ENCODE measurements at places on chromosomes 7 and 10.

GRCh38 chr7:5143935-5144903 lies 45.8 kb upstream of the WIPI2 start:
- peak; percentile 72 for DNase-seq

- DNase-seq: no peak
Measured at GRCh38 chr10:112904000-112904399, 46.0 kb upstream of the TCF7L2 start.

- DNase-seq: no peak
Measured at GRCh38 chr7:23472956-23473843, 2.9 kb upstream of the IGF2BP3 start.

DNA sequence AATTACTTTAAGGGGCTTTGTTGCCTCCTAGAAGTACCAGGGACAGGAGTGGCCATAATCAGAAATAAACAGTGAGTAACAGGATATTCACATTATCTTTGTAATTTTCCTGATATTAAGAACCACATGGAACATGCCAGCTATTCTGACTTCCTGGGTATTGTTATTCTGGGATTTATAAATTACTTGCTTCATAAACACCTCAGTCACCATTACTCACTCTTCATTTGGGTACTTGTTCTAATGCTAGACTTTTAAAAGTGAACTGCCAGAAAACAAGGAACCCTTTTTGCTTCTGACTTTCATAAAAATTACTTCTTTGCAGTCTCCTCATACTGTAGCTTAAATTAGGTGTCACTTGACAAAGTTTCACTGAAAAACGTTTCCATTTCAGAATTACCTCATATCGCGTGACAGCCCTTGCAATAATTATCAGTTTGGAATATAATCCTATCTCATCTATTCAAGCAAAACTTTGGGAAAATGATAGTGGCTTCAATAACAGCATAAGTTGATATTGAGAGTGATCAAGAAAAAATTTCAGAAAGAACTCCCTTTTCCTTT lies 29.8 kb downstream of the CABCOCO1 start:
- DNase-seq: no peak

DNA sequence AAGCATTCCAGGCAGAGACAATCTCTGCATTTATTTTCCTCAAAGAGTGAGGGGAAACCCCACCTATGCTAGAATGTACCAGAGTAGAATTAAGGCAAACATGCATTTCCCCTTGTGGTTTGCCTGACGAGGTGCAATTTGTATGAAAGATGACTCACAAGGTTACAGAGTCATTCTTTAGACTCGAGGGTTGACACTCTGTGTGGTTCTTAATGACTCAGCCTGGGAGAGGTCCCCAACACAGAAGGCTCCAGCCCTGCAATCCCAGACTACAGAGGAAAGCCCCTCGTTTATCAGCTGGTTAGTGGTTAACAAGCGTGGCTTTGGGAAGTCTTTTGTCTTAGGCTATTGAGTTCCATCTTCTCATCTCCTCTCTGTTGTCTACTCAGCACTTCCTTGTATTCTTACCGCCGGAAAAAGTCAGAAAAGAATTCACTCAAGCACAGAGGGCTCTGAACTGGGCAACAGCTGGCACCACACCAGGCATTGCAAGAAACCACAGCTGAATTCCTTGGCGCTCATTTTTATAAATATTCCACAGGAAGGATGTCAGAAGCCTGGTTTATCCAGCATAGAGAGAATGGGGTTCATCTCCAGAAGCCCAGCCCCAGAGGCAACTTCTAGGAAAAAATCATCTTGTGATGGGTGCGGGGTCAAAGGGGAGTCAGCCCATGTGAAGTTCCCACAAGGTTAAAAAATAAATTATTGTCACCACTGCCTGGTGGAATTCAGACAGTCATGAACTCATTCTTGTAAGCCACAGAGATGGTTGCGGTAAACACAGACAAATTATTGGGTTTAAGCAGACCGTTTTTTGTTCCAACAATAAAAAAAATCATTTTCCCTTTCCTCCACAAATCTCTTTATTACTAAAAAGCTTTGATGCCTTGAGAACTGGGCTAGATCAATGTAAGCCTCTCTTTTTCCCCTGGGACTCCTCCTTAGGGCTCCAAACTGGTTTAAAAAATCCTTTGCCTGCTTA lies 24.5 kb upstream of the SVIL start:
- DNase-seq: peak; percentile 46

- DNase-seq: no peak
Measured at GRCh38 chr10:6600224-6600987, 20.3 kb upstream of the PRKCQ start.

GRCh38 chr7:1895664-1896515 lies 225.8 kb downstream of the ELFN1 start:
- no peak for DNase-seq

DNA sequence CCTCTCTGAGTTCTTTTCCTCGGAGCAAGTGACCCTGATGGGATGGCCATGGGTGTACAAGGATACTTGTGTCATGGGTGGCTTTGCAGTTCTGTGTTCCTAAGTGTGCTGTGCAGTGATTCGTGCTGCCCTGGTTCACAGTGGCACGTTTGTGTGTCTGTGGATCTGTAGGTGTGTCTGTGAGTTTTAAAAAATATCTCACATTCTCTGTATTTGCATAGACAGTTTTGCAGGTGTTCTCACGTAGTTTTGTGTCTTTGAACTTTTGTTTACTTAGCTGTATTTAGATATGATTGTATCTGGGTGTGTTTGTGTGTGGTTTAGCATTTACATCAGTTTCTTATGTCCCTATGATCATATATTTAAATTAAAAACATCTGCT lies 3.7 kb downstream of the ZNF775 start:
- DNase-seq: no peak

DNA sequence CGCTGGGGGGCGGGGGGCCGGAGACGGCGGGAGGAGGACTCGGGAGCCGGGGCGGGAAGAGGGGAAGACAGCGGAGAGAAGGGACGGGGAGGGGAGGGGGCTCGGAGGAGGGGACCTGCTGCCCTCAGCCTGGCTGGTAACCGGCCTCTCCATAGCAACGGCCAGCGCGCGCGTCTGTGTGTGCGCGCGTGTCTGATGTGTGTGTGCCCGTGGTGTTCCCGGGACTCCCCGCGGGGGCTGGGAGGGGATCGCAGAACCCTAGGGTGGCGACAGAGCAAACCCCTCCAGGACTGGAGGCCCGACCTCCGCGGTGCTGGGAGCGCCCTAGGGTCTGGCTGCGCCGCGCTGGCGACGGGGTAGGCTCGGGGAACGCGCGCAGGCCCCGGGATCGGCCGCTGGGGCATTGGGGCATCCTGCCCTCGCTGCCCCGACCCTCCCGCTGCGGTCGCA lies 356.3 kb downstream of the DNAJB6 start:
- DNase-seq: no peak

DNA sequence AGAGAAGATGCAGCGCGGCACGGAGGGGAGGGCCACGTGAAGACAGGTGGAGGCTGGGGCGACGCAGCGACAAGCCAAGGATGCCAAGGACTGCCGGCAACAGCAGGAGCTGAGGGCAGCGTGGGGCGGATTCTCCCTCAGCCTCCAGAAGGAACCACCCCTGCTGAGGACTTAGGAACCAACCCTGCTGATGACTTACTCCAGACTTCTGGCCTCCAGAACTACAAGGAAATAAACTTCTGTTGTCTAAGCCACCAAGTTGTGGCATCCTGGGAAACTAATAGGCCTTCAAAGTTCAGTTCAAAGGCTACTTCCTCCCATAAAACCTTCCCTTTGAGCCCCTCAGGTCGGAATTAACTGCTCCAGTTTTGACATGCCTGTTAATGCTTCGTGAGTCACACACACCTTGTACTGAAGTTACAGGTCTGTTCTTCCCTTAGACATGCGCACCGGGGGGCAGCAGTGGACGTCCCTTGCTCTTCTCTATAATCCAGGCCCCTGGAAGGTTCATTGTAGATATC lies 88.4 kb upstream of the RHEB start:
- peak; percentile 20 for DNase-seq

DNA sequence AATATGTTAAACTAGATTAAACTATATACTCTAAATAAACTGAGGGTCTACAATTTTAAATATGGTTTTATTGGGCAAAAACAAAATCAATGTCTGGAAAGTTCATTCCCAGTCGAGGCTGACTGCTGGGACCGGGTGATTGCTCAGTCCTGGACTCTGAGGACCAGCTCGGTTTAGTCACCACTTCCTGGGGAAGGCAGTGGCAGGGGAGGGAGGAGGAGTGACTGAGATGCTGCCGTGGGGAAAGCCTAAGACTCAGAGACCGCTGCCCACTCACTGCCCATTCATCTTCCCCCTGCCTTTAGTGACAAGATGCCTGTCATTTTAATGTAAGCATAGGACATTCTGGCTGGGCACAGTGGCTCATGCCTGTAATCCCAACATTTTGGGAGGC lies 29.0 kb downstream of the ATOH7 start:
- peak; percentile 9 for DNase-seq

- DNase-seq: peak; percentile 1
Measured at GRCh38 chr7:24135003-24135817, 148.8 kb upstream of the NPY start.

DNA sequence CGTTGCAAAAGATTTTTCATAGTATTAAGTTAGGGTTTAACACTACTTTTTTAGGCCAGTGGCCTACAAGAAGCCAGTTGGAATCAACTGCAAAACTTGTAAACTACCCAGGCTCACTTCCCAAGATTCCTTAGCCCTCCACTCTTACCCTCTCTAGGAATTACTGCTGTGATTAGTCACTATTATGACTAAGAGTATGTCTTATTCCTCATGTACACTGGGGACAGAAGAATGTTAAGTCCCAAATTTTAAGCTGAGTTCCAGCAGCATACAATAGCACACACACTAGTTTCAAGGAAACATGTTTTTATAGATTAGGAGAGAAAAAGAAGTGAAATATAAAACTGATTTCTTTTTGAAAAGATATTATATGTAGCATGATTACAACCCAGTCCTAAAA lies 42.8 kb downstream of the FBXL13 start:
- DNase-seq: no peak

- DNase-seq: no peak
Measured at GRCh38 chr10:96560966-96561887, 25.6 kb downstream of the TM9SF3 start.

DNA sequence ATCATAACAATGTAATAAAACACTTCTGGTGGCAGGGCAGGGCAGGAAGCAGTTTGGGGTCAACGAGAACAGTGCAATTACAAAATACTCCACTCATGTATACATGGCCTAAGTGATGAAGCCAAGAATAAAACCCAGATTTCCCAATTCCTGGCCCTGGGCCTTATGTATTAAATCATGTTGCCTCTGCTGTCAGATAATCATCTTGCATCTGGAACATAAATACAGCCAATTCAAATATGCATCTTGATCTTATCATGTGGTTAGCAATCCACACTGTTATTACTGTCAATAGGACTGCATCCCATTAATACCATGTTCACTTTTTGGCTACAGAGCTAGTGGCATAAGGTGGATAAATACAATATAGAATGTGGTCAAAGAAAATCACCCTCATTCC lies 186.5 kb upstream of the SLC25A13 start:
- peak; percentile 15 for DNase-seq

DNA sequence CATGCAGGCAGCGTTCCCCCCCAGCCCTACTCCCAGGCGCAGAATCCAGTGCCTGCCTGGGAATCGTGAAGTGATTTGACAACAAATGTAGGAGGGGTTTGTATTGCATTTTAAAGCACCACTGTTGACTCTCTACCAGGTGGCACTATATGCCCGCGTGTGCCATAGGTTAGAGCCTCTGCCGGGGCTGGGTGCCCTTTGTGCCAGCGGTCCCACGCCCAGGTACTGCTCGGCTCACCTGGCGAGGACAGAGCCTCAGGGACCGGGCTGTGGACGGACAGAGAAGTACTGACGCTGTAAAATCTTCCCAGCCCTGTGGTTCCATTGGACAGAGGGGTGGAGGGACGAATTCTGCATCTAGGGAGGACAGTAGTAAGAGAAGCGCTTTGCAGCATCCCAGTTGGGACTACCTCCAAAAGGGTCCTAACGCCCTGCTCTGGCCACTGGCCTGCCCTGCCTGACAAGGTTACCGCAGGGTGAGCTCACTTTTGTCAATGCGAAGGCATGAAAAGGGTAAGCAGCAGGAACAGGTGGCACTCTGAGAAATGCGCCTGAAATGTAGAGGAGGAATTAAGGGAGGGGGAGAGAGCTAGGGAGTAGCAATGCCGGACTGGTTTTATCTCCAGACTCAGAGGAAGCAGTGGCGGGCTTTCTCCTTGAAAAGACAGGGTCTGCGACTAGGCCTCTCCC lies 788 bp upstream of the CACNA2D1 start:
- DNase-seq: peak; percentile 4

DNA sequence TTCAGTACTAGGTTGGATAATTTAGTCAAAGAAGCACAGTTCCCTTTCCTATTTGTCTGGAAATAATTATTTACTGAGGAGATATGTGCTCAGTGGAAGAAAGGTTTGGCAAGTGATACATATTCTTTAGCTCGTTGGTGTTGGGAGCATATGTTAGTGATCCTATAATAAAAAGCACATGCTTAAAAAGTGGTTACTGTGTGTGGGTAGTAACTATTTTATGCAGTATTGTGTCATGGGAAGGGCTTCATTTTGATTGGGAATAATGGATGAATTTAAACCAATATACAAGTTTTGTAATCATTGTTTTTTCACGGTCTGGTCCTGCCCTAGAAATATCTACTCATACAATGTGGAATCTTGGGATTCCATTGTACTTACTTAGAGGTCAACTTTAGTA lies 188.7 kb upstream of the PPP1R3A start:
- no peak for DNase-seq

GRCh38 chr7:24755541-24756407 lies 1.5 kb downstream of the GSDME start:
- no peak for DNase-seq

DNA sequence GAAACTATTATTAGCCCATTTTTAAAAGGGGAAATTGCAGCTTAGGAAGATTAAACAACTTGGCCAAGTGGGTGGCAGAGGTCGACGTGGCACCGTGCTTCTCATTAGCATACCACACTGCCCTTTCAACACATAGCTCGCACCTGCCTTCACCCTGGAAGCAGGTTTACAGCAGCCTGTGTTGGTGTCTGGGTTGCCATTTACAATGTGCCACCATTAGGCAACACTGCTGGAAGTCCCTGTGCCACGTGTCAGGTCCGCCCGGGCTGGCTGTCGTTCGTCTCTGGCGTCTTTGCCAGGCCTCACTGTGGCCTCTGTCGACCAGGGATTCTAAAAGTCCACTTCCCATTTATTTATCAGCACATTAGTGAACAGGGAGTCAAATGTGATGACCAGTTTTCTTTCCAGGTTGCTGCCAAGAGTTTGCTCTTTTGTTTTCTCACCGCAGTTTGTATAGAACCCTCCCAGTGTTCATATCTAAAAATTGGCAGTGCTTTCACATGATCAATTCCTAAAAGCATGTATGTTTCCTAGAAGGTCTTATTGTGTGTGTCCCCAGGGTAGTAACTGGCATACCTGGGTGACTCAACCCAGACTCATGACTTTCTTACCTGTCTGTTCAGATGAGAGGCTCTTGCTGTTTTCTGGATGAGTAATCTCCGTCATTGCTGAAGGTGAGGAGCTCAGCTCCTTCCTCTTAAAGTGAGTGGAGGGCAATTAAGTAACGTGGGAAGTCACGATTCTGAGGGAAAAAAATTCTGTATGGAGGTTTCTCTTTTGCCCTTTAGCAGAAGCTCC lies 9.2 kb downstream of the INSIG1 start:
- DNase-seq: no peak

Measured in hematopoietic multipotent progenitor cell treated with erythropoietin and hydrocortisone succinate and interleukin-3 and kit ligand, for 6 days (in vitro differentiated cells).